Thyroid gland (tissue), 4 donors: ENCODE measurements at places on chromosomes 1 and 21. TPM values are rescaled to one million over a fixed set of nuclear protein-coding genes. Genes with fewer than 3 reads are reported as not detected.

- no peaks in the 10 kb centered on the region for H3K36me3 ChIP-seq
- peak; percentile 41 for DNase-seq
- H3K4me1 ChIP-seq, result peaks cover 22% of the 10 kb centered on the region
- no peaks in the 10 kb centered on the region for H3K27me3 ChIP-seq
- H3K4me3 ChIP-seq, result no peak overlapping the region
- H3K27ac ChIP-seq, result peak overlapping the region; percentile 91
Measured at GRCh38 chr1:245016700-245017099, 138.1 kb upstream of the KIF26B start.

DNA sequence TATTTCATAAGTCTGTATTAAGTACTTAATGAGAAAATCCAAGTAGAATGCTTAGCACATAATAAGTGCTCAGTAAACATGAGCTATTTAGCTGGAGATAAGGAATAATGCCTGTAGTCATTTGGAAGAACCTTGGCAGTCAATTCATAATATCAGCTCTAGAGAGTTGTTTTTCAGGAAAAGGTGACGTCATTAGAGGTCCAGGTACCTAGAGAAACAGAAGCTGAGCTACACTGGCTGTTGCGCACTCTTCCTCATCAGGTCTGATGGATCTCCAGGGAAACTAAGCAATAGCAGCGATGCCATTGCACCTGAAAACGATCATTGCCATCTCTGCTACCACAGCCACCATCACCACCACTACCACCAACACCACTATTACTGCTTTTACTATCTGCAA lies 187.8 kb upstream of the PLD5 start:
- H3K27me3 ChIP-seq, result no peaks in the 10 kb centered on the region
- H3K36me3 ChIP-seq, result no peaks in the 10 kb centered on the region
- DNase-seq, result no peak

GRCh38 chr1:29461115-29461739 lies 224.9 kb downstream of the PTPRU start:
- H3K36me3 ChIP-seq, result no peaks in the 10 kb centered on the region
- no peak overlapping the region for H3K27ac ChIP-seq
- H3K4me1 ChIP-seq, result no peaks in the 10 kb centered on the region

GRCh38 chr1:109847251-109847650 lies 63.4 kb upstream of the CSF1 start:
- peak; percentile 18 for DNase-seq
- no peak overlapping the region for H3K4me3 ChIP-seq
- no peaks in the 10 kb centered on the region for H3K27me3 ChIP-seq
- H3K27ac ChIP-seq, result peak overlapping the region; percentile 77

DNA sequence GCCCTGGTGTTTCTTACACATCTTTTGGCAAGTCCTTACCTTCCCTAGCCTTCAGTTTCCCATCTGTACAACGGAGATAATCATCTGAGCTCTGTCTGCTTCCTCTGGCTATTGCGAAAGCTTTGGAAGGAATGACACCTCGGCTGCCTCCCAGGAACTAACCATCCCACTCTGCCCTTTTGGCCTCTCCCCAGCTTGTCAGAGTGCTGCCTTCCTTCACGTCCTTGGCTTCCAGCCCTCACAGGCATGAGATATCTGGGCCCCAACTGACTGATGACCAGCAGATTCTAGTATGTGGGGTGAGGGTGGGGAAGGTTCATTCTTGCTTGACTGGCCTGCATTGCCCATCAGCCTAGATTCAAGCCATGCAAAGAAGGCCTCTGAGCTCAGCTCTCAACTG lies 253.1 kb upstream of the FGGY start:
- H3K4me3 ChIP-seq, result no peak overlapping the region
- no peaks in the 10 kb centered on the region for H3K27me3 ChIP-seq
- no peak overlapping the region for H3K27ac ChIP-seq
- H3K4me1 ChIP-seq, result no peaks in the 10 kb centered on the region

DNA sequence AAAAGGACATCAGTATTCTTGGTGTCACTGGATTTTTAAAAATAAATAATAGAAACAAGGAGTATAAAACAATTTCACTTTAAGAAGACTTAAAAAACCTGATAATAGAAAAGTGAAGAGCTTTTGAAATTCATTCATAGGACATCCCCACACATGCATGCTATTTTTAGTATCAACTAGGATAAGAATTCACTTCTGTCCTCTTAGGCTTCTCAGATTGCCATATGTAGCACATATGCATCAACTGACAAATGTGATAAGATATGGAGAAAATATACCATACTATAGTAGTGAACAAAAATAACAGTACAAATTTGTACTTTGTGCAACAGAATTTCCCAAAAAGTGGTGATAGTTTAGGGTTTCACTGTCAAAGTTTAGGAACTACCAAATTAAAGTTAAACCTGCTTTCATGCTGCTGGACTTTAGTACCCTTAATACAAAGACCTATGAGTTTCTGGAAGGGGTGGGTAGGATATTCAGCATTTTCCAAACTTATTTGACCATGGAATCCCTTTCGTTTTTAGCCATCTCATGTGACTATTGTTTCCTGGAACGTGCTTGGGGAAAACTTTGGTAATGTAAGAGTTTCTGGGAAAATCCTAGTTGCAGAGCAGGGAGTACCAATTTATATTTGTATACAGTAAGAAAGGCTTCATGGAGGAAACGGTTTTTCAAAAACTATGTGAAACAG lies 19.8 kb downstream of the RPRD2 start:
- H3K27ac ChIP-seq, result no peak overlapping the region
- H3K4me1 ChIP-seq, result peaks cover 7% of the 10 kb centered on the region
- H3K4me3 ChIP-seq, result no peak overlapping the region
- DNase-seq, result no peak
- no peaks in the 10 kb centered on the region for H3K27me3 ChIP-seq
- no peaks in the 10 kb centered on the region for H3K36me3 ChIP-seq

Gene HJV
- total RNA-seq, result not detected

Gene DMBX1
- not detected for total RNA-seq

GRCh38 chr1:29259802-29260441 lies 23.6 kb downstream of the PTPRU start:
- peak; percentile 52 for DNase-seq
- no peak overlapping the region for H3K4me3 ChIP-seq
- no peaks in the 10 kb centered on the region for H3K27me3 ChIP-seq
- no peaks in the 10 kb centered on the region for H3K36me3 ChIP-seq

DNA sequence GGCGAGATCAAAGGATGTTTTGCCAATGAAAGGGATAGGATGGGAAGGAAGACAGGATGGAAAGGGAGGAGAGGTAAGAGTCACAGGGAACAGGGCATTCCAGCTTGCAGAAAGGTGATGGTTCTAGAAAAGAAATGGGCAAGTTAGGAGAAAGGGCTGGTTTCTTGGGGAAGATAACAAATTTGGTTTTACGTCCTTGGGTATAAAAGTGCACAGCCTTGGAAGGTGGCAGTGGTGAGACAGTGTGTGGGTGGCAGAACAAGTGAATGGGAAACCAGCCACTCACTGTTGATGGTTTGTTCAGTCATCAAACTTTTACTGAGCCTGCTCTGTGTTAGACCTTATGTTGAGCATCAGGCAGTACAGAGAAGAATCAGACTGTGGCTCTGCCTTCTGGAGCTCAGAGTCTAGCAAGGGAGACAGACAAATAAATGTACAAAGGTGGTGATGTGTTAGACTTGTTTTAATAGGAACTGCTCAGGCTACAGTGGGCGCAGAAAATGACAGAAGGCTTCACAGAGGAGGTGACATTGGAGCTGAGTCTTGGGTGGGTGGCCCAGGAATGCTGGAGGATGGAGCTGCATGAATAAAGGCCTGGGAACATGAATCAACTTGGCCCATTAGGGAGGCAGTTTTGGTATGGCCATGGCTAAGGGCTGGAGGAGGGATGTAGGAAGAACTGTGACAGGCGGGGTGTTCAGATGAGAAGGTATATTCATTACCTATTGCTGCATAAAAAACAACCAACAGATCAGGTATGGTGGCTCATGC lies 76.3 kb downstream of the EPHB2 start:
- H3K4me3 ChIP-seq, result no peak overlapping the region
- no peaks in the 10 kb centered on the region for H3K27me3 ChIP-seq
- no peaks in the 10 kb centered on the region for H3K36me3 ChIP-seq
- H3K27ac ChIP-seq, result no peak overlapping the region
- no peak for DNase-seq

DNA sequence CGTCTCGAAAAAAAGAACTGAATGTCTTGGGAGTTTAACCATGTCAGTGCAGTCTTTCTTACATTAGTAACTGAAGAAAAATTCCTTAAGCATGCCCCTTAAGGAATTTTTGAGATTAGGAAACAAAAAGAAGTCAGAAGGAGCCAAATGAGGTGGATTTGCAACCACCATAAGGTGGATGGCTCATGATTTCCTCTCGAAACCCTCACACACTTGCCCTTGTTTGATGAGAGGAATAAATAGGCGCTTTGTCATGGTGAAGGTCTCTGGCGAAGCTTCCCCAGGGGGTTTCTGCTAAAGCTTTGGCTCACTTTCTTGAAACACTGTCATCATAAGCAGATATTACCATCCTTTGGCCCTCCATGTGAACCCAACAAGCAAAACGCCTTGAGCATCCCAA lies 68.2 kb downstream of the POFUT2 start:
- DNase-seq, result no peak
- H3K4me1 ChIP-seq, result no peaks in the 10 kb centered on the region
- H3K36me3 ChIP-seq, result no peaks in the 10 kb centered on the region
- no peak overlapping the region for H3K4me3 ChIP-seq
- H3K27ac ChIP-seq, result no peak overlapping the region

DNA sequence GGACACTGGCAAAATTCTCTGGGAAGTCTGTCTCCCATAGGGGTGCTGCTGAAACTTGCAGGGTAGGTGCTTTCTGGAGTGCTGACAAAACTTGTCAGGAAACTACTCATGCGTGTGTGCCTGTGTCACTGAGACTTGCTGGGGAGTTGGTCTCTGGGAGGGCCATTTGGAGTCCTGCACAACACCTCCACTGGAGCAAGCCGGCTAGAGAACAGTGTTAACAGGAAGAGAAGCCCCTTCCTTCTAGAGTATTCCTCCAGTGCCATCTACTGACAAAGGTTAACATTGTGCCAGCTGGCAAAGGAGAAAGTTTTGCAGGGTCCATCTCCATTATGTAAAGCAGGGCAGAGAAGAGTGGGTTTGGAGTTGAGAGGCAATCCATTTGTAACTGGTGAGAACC lies 30.0 kb downstream of the ZMYM4 start:
- H3K4me1 ChIP-seq, result peaks cover 18% of the 10 kb centered on the region
- no peaks in the 10 kb centered on the region for H3K36me3 ChIP-seq
- no peaks in the 10 kb centered on the region for H3K27me3 ChIP-seq
- no peak overlapping the region for H3K4me3 ChIP-seq
- DNase-seq, result peak; percentile 87

DNA sequence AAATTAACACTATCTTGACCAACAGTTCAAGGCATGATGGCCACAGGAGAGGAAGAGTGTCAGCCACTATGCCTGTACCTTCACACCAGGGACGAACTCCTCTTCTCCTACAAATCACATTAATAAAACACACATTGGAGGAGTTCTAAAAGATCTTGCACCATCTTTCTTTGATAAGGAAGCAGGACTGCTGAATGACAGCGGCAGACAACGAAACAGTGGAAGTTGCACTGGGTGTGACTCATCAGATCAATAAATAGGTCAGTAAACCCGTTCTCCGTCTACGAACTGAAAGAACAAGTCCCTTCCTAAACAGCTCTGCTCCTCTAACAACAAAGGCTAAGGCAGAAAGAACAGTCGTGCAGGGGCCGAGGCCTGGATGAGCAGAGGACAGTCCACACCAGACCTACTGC lies 23.1 kb downstream of the UBE2G2 start:
- H3K27me3 ChIP-seq, result no peaks in the 10 kb centered on the region
- H3K27ac ChIP-seq, result no peak overlapping the region
- peaks cover 9% of the 10 kb centered on the region for H3K4me1 ChIP-seq
- DNase-seq, result no peak

- no peaks in the 10 kb centered on the region for H3K36me3 ChIP-seq
- H3K4me1 ChIP-seq, result peaks cover 7% of the 10 kb centered on the region
- H3K27me3 ChIP-seq, result no peaks in the 10 kb centered on the region
- peak overlapping the region; percentile 54 for H3K4me3 ChIP-seq
- peak overlapping the region; percentile 99 for H3K27ac ChIP-seq
Measured at GRCh38 chr21:36320421-36321324, 676 bp downstream of the MORC3 start.

Gene PRAMEF33
- not detected for total RNA-seq

GRCh38 chr21:37878946-37879660 lies 37.2 kb downstream of the KCNJ6 start:
- DNase-seq, result no peak
- H3K36me3 ChIP-seq, result no peaks in the 10 kb centered on the region
- H3K4me3 ChIP-seq, result no peak overlapping the region
- H3K4me1 ChIP-seq, result no peaks in the 10 kb centered on the region
- no peaks in the 10 kb centered on the region for H3K27me3 ChIP-seq
- H3K27ac ChIP-seq, result no peak overlapping the region

Gene CAMK1G
- not detected for total RNA-seq

DNA sequence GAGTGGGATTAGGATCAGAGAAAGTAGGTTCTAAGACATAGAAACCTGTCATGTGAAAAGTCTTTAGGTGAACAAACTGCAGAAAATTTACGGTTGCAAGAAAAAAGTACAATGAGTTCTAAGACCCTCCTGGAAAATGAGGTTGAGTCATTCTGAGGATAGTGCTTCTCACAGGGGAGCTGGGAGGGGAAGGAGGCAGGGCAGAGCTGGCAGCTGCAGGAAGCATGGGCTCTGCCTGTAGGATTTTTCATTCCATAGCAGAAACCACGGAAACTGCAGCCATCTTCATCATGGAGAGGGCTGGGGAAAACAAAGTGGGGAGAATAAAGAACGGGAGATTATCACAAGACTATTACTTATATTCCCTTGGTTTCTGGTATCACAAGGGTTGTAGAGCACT lies 25.8 kb upstream of the THEM4 start:
- no peaks in the 10 kb centered on the region for H3K27me3 ChIP-seq
- no peak overlapping the region for H3K4me3 ChIP-seq
- H3K36me3 ChIP-seq, result no peaks in the 10 kb centered on the region
- no peaks in the 10 kb centered on the region for H3K4me1 ChIP-seq
- DNase-seq, result no peak

DNA sequence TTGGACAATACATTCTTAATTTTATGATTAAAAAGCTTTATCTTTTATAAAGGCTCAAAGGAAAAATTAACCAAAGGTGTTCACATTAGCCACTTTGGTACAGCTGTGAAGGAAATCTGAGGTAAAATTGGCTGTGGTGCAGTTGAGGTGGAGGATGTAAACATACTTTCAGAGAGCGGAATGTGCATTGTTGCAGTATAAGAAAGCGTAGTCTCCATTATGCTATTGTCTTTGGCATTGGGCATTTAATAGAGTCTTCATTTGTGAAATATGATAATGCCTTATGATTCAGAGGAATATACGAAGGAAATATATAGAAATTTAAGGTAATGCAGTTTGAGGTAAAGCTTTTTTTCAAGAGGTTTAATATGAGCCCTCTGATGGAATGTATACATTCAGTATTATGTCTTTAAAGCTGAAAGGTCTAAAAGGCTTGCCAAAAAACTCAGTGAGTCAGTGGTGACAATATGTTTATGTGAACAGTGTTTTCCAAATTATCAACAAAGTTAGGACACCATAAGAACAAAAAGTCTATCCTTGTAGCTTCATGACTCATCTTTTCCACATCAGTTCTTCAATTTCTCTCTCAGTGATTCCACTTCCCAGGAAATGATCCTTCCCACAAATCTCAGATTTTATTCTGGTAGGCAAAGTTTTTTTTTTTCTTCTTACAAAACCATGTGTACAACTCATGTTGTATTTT lies 26.9 kb upstream of the DDR2 start:
- H3K27ac ChIP-seq, result no peak overlapping the region
- H3K27me3 ChIP-seq, result no peaks in the 10 kb centered on the region
- H3K4me3 ChIP-seq, result no peak overlapping the region
- H3K4me1 ChIP-seq, result no peaks in the 10 kb centered on the region
- H3K36me3 ChIP-seq, result no peaks in the 10 kb centered on the region
- DNase-seq, result no peak

GRCh38 chr1:50853325-50853724 lies 106.7 kb downstream of the FAF1 start:
- H3K4me1 ChIP-seq, result no peaks in the 10 kb centered on the region
- H3K27ac ChIP-seq, result no peak overlapping the region
- H3K4me3 ChIP-seq, result no peak overlapping the region
- H3K27me3 ChIP-seq, result no peaks in the 10 kb centered on the region
- no peaks in the 10 kb centered on the region for H3K36me3 ChIP-seq
- no peak for DNase-seq
